ENCODE measurements at places on chromosomes 11 and 22. TPM values are rescaled to one million over a fixed set of nuclear protein-coding genes. Genes with fewer than 3 reads are reported as not detected.
A peak's percentile ranks its signal among the peaks of the same experiment; 100 is the strongest.

GRCh38 chr11:46252373-46252914, 25.0 kb upstream of the CREB3L1 start:
- peak; percentile 72 for DNase-seq

GRCh38 chr11:73152861-73153483, 10.9 kb upstream of the FCHSD2 start:
- DNase-seq, result no peak

DNA sequence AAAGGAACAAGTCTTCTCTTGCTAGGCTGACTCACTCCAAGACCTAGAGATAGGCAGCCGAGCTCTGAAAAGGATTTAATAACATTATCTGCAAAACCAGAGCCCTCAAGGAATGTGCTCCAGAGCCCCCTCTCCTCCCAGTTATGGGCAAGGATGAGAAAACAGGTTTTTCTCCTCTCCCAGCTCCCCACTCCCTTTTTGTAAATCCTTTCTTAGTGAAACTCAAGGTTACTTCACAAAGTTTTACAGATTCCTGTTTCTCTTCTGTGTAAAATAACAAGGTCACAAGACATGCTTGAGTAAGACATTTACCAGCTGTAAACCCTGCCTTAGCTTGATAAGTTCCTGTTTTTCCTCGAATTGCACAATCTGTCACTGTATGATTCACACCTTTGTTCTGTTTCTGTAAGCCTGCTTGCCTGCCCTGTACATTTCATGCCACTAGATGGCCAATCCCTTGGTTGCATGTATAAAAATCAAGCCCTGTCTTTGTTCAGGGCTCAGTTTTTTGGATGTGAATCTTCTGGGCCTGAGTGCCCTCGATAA, 489.4 kb downstream of the KCNA4 start:
- peak; percentile 78 for DNase-seq

- no peak for DNase-seq
Measured at GRCh38 chr11:85988780-85989179, 80.1 kb downstream of the PICALM start.

- no peak for DNase-seq
Measured at GRCh38 chr11:132444911-132445310, 1074.5 kb downstream of the NTM start.

DNA sequence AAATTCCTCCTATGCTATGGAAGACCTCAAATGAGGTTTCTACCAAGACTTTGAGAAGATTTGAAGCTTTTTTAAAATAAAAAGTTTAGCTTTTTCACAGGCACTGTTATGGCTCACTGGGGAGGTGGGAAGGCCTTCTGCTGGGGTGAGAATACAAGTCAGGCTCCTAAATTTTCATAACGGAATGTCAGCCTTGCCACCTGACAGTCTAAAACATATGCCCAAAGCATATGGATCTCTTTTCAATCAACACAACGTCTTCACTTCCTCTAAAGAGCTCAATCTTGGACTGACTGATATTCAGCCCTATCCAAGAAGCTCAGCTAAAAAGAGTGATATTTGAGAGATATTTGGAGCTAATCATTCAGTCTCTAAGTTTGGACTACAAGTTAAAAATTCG, 57.1 kb upstream of the LIN7C start:
- no peak for DNase-seq

- no peak for DNase-seq
Measured at GRCh38 chr22:30113494-30113893, 33.2 kb downstream of the HORMAD2 start.

DNA sequence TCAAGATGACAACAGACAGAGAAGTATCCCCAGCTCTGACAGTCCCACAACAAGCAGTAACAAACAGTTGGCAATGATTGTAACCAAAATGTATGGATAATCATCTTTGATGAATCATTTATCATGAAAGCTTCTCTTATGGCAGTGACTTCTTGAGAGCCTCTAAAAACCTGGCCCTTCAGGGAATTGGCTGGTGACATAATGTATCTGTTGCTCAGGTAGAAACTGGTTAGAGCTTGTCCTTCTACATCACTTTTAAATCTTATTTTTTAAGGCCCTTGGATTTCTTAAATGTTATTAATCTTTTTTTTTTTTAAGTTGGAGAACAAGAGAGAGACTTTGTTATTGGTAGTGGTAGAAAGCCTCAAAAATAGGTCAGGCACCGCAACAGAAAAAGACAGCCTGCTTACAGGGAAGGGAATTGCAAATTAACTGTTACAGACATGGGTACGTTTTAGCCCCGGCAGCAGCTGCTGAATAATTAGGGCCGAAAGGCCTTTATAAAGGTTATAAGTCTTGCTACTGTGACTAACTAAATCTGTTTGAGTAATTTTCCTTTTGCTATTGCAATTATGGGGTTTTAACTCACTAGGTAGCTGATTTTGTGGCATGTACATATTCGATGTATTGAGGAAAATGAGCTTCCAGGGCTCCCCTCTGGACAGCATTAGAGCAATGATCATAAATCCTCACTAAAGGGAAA, 207.7 kb upstream of the LRRC4C start:
- no peak for DNase-seq

WNT11 gene
- 67.7 TPM for total RNA-seq

MAML2 gene
- 4.8 TPM for total RNA-seq

OR4C5 gene
- total RNA-seq, result not detected
